Glutamatergic neuron (in vitro differentiated cells): ENCODE measurements at places on chromosomes 5 and 9.

GRCh38 chr5:93588352-93589151 lies 5.5 kb downstream of the NR2F1 start:
- DNase-seq: no peak

- no peak for DNase-seq
Observed at GRCh38 chr5:109399092-109399759, 10.5 kb downstream of the PJA2 start.

GRCh38 chr5:66213533-66213932 lies 69.4 kb downstream of the SREK1 start:
- no peak for DNase-seq

DNA sequence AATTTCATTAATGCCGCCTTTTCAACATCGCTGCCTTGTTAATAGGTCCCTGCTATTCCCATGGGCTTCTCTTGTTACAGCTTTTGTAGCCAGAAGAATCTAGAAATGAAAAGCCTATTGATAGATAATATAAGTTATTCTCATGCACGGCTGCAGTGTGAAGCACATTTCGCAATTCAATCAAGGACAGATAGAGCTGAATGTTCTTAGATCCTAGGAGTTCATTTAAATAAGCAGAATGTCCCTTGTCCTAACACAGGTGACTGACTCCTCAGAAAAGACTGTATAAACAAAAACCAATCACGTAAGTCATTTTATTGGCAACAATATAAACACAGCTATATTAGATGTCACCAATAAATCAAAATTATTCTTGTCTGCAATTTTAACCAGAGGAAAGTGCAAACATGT lies 9.4 kb downstream of the GLIS3 start:
- DNase-seq: no peak

GRCh38 chr5:139458580-139459407 lies 3.7 kb downstream of the ECSCR start:
- no peak for DNase-seq

GRCh38 chr9:75739884-75740611 lies 150.4 kb upstream of the PCSK5 start:
- DNase-seq: peak; percentile 28

GRCh38 chr5:56262279-56262678 lies 29.1 kb upstream of the ANKRD55 start:
- DNase-seq: no peak

GRCh38 chr5:132190161-132190817 lies 37.4 kb downstream of the P4HA2 start:
- DNase-seq: no peak

GRCh38 chr5:113067635-113068344 lies 91.2 kb downstream of the DCP2 start:
- DNase-seq: no peak

DNA sequence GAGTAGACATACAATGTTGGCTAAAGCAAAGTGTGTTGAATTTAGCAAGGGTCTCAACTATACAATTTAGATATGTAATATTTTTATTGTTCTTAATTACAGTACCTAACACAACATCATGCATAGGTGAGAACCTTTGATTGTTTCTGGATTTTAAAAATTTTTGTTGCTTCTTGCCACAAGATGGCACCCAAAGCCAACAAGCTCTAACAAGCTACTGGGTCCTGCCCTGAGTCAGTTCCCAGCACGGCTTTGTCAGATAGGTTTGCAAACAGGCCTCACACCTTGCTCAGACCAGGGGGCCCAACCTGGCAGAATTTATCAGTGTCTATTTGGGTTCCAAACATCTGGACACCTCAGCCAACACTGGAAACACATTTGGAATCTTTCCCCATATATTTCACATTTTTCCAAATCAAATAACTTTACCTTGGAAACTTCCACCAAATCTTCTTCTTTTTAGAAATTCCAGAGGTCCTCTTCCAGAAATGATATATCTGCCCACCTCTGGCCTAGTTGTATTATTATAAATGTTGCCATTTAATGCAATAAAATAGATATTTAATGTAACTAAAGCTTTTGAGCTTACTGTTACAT lies 49.5 kb upstream of the EGFLAM start:
- DNase-seq: peak; percentile 22

GRCh38 chr5:132655821-132656773 lies 1.9 kb upstream of the IL13 start:
- peak; percentile 78 for DNase-seq

GRCh38 chr5:28234356-28234968 lies 1196.1 kb upstream of the CDH9 start:
- DNase-seq: no peak

DNA sequence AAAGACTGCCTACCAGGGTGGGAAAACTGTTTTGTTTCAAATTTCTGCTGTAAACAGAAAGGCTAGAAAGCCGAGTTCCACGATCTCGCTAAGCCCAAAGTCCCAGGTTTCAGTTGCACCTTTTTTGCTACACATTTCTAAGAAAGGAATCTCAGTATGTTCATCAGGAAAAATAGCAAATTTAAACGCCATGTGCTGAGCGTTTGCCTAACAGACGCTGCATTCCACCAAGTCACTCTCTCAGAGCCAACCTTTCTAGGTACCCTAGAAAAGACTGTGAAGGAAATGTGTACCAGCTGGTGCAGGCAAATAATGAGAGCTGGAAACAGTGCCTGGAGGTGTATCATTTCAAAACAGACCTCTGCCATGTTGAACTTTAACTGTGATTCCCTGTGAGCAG lies 71.8 kb downstream of the FRMD3 start:
- DNase-seq: no peak

DNA sequence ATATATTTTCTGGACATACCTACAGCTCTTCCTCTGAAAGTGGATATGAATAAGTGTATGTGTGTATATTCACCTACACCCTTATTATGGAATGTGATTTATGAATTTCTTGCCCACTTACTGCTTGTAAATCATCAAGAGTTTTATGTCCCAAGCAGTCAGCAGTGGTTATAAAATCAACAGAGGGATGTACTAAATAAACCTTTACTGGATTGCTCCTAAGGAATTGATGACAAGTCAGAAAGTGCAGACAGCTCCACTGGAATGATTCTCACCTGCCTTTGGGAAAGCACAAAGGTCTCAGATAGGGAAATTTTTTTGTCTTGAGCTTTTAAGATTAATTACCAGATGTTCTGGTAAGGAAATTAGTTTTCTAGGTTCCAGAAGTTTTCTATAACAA lies 9.3 kb downstream of the TMEM174 start:
- no peak for DNase-seq

DNA sequence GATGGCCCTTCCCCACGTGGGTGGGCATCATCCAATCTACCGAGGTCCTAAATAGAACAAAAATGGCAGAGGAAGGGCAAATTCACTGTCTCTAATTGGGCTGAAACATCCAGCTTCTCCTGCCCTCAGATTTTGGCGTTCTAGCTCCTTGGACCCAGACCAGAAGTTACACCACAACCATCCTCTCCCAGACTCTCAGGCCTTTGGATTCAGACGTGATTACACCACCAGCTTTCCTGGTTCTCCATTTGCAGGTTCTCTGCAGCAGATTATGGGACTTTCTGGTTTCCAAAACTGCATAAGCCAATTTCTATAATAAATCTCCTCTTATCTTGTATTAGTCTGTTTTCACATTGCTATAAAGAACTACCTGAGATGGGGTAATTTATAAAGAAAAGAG lies 73.6 kb upstream of the STARD4 start:
- DNase-seq: no peak

GRCh38 chr5:124735169-124735858 lies 11.1 kb downstream of the ZNF608 start:
- DNase-seq: peak; percentile 89

GRCh38 chr9:98864281-98865174 lies 57.1 kb downstream of the GALNT12 start:
- no peak for DNase-seq
